ENCODE measurements at places on chromosomes 7 and 10.
A peak's percentile ranks its signal among the peaks of the same experiment; 100 is the strongest.

DNA sequence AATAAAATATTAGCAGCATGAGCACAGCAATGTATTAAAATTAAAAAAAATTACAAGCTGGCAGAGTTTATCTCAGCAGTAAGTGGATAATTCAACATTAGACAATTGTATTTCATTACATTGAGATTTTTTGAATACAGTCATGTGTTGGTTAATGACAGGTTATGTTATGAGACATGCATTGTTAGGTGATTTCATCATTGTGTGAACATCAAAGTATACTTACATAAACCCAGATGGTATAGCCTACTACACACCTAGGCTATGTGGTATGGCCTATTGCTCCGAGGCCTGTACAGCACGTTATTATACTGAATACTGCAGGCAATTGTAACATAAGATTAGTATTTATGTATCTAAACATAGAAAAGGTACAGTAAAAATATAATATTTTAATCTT is 29.7 kb downstream of the CCDC6 start:
- no peak for DNase-seq

GRCh38 chr7:71334541-71334940 is 202.6 kb downstream of the GALNT17 start:
- no peak for DNase-seq

GRCh38 chr7:108627476-108628051 is 57.9 kb downstream of the DNAJB9 start:
- DNase-seq = no peak

DNA sequence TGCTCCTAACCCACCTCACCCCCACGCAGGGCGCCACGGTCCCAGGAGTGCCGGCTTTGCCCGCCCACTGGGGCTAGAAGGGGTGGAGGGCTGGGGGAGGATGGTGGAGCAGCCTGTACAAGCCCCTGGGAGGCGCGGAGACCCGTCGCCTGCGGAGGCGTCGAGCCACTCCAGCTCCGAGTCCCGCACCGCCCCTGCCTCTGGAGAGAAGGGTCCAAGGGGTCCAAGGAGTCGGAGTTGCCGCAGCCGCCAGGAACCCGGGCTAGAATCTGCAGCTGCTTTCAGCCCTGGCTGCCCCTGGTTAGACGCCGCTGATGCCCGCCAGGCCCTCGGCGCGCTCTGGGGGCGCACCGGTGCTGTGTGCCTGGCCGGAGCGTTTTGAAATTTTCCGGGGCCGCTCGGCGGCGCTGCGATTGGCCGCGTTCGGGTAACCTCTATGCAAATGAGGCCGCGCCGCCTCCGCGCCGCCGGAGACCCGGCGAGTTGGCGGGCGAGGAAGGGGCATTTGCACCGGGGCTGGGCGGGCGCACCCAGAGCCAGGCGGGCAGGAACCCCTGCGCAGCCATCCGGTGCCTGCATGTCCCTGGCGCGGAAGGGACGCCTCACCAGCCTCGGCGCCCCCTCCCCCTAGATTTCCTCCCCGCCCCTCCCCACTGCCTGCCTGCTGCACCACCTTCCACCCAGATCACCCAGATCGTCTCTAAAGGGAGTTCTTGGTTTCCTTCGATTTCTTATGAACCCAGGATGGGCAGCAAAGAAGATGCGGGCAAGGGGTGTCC is at the start of gene HMX2:
Gene HMX2 (plus strand): TSS at position 502 of the 779 bp plus-strand sequence. CDS start 243 bp downstream, at position 745.
- DNase-seq = no peak

DNA sequence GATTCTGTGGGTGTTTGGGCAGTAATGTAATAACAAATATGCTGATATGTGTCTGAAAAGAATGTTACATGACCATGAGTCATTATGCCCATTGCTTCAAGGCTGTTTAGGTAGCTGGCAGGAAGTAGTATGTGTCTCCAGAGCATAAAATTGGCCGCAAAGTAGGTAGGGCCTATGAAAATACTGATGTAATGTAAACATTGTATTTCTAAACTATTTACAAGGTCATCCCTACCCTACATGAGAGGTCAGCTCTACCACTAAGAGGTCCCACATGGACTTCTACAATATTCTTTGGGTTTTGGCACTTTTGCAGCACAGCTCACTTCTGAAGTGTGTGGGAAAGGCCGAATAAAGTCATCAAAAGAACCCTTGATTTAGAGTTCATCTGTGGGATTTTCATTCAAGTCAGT is 301.9 kb downstream of the AHR start:
- DNase-seq = no peak

DNA sequence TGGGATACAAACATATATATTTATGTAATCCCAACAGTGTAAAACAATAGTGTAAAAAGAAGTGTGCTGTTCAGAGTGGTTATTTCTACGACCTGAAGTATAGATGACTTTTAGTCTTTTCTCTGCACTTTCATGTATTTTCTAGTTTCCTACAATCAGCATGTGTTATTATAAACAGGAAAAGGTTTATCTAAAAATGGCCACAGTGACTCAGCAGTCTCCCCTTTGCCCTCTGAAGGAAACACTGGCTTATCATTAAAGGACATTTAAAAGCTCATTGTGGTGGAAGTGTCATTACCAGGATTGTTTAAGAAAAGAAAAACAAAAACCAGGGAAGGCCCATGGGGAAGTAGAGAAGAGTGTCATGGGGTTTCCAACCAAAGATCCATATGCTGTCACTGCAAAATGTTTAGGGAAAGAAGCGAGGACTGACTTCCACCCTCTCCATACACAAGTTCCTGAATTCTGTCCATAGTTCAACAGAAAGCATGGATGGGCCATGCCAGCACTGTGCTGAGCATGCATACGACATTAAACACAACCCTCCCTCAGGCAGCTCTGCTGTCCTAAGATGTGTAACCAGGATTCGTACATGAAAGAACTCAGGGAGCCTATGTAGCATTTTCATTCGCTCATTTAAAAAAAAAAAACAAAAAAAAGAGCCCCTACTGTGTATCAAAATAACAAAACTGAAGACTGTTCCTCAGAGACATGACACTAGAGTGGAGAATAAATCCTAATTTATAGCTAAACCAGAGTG is 10.2 kb downstream of the CYREN start:
- DNase-seq = no peak

- DNase-seq = no peak
Measured at GRCh38 chr7:86328801-86329433, 314.8 kb upstream of the GRM3 start.

- DNase-seq = no peak
Measured at GRCh38 chr7:132485600-132486273, 90.5 kb downstream of the PLXNA4 start.

GRCh38 chr10:104472505-104472904 is 118.9 kb downstream of the CFAP58 start:
- no peak for DNase-seq

DNA sequence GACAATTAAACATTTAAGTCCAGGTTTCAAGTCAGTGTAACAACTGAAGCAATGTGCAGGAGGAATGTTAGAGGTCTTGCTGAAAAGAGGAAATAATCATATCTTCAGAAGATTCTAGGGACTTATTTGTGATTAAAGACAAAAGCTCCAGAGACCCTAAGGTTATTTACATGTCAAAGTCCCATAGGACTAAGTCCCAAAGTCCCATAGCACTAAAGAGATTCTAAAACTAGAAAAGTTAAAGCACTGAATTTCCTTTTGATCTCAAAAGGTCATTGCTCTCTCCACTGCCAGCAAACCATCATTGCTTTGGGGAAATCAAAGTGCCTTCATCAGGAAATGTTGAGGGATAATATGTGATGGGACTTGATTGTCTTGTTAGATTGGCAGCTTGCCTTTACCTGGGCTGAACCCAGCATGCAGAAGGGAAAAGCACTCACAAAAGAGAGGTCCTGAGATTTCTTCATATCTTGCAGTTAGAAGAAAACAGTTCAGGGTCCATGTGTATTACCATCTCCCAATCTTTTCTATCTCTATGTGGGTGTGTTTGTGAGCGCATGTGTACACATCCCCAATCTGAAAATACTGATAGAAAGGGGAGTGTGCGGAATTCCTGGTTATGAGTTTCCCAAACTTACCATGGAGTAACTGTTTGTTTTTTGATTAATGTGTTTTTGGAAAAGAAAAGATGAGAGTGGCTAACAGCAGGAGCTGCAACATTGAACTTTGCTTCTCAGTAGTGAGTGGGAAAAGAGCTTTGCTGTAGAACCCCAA is 21.8 kb downstream of the NUDT13 start:
- no peak for DNase-seq

DNA sequence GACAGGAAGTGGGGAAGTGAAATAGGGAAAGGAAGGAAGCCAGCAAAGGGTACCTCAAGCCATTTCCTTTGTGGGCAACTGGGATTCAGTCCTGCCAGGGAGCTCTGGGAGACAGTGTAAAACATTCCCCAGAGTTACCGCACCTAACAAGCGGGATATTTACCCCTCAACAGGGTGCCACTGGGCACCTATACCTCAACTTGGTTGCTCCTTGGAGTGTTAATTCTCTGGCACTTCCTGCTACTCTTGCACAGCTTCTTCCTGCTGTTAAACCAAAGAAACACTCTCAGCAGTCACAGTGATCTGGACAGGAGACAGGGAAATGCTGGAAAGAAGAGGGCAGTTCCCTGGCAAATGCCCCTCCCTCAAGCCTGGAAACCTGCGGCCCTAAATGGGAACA is 151.3 kb downstream of the REEP3 start:
- DNase-seq = no peak

- no peak for DNase-seq
Measured at GRCh38 chr7:52592698-52593097, 442.7 kb upstream of the POM121L12 start.

DNA sequence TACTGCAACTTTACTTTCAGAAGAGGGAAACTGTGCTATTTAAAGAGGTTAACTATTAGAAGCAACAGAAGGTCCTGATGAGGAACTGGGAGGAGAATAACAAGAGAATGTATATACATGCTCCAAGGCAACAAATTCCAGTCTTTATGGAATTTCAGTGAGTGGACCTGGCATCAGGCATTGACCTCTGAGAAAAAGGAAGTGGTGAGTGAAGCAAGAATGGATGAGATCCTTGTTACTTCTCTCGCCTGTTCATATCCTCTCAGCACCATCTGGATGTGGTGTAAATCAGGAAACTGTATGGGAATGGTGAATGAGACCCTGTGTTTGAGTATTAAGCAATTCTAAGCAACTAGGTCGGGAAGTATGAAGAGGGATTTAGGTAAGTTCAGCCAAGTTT is 30.3 kb upstream of the KBTBD2 start:
- DNase-seq = no peak

GRCh38 chr10:58385784-58386112 is 538 bp downstream of the TFAM start:
- DNase-seq = peak; percentile 27

- DNase-seq = no peak
Measured at GRCh38 chr10:22442063-22442462, 96.8 kb downstream of the SPAG6 start.

DNA sequence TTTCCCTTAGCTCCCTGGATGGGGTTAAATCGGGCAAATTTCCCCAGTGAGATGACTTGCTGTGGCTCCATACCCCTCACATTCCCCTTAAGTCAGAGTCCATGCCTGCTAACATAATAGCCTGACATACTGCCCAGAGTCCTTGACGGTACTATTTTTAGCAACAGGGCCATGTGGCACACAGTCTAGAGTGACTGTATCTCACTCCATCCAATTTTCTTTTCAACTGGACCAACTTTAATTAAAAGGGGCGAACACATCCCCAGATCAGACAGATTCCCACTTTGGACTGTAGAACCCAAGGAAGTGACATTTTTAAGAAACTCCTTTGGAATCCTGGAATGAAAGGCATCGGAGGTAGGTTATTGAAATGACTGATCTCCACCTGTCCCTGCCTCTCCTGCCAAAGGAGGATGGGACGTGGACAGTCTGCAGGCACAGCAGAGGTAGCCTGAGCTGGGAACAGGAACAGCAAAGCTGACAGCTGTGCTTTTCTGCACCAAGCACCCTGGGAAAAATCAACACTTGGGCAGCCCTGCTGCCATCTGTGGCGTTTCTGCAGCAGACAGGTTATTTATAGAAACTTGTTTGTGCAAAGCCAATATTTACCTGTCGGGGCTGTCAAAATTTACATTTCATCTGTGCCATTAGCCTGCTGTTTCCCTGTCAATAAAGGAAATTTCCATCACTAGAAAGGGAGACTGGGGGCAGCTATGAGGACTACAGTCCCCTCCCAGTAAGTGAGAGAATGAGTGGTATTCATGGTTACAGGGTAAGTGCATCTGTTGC is 221.5 kb upstream of the AOAH start:
- DNase-seq = no peak

- no peak for DNase-seq
Measured at GRCh38 chr7:97187067-97187466, 69.6 kb downstream of the SDHAF3 start.

DNA sequence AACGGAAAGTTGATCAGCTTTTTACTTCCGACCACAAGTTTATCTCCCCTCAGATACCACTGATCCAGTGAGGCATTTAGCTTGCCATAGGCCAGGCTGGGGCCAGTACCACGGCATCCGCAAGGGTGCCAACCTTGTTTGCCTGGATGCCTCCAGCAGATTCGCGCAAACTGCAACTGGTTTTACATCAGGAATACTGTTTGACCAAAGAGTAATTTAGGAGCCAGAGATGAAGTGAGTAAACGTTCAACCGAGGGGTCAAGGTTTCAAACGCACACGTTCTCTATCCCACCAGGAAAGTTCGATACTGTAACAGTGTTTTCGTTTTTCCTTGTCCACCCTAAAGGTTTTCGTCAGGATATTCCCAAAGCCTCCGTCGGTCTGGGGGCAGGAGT is 266 bp upstream of the MDFIC start:
- DNase-seq = peak; percentile 30

DNA sequence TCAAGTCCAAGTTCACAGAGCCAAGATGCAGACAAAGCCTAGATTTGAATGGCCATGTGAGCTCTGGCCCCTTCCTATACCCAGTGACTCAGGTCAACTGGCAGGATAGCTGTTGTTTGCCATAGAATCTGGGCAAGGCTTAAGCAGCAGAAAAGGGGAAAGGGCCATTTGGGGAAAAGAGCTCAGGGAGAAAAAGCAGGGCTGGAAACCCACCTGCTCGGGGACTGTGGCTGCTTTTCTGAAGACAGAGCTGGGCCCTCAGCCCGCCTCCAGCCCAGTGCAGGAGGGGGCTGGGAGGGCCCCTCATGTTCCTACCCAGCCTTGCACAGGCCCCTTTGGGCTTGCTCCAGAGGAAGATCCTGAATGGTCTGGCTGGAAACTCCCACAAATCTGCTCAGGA is 32.6 kb upstream of the HABP2 start:
- no peak for DNase-seq

DNA sequence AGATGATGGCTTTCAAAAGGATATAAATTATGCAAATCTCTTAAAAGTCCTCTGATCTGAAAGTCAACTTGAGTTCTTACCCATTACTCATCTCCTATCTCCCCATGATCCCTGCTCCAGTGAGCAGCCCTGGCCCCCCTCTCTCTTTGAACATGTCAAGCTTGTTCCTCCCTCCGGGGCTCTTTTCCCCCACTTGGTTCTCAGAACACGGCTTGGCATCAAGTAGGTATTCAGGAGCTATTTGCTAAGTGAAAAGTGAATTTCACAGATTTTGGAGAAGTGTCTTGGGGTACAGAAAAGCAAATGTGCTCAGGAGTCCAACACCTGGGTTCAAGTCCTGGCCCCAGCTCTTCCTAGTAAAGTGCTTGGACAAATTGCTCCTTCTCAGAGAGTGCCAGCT is 98.3 kb upstream of the CTBP2 start:
- DNase-seq = no peak

GRCh38 chr10:79242620-79243152 is 104.6 kb upstream of the PPIF start:
- DNase-seq = peak; percentile 77

All from hindlimb muscle (tissue), 1 donor.